NT2/D1 (cell line): ENCODE measurements at places on chromosomes 12 and 14.

GRCh38 chr12:130669205-130669557 lies 46.9 kb downstream of the RIMBP2 start:
- DNase-seq = no peak

- no peak for DNase-seq
Measured at GRCh38 chr14:65251213-65251612, 148.9 kb upstream of the MAX start.

DNA sequence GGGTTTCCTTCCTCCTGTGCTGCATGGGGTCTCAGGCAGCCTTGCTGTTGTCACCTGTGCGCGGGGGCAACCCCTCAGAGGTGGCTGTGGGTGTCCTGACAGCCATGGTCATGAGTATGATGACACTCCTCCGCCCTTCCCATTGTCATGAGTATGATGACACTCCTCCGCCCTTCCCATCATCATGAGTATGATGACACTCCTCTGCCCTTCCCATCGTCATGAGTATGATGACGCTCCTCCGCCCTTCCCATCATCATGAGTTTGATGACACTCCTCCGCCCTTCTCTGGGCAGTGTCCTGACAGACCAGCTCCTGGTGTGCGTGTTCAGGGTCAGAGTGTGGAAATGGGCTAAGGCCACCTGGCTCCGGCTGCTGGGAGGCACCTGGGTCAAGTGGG lies 40.0 kb downstream of the FBRSL1 start:
- DNase-seq = no peak

DNA sequence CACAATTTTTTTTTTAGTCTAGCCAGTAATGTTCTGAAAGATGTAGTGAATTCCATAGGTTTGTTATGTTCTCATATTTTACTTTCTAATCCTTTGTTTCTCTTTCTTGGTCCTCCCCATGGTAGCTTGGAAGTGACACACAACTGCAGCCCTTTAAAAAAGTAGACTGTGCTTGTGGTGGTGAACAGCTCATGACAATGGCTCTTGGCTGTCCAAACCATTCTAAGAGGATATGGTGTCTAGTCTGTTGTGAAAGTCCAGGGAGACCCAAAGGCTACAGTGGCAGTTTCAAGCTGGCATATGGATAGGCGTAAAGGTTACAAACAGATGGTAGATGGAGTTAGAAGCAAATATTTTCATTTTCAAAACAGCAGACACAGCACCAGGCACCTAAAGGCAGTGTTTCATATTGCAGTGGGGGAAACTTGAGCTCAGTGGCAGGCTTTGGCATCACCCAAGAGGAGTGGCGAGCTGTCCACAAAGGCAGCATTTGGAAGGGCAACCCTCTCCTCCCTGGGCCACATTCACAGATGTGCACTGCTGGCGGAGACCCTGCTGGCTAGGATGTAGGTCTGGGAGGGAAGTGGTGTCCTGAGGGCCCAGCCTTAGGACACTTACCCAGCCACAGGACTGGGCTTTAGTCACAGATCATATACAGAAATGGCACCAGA lies 102.1 kb downstream of the DYRK2 start:
- no peak for DNase-seq

- DNase-seq = no peak
Measured at GRCh38 chr14:102751088-102751487, 26.2 kb upstream of the TRAF3 start.

DNA sequence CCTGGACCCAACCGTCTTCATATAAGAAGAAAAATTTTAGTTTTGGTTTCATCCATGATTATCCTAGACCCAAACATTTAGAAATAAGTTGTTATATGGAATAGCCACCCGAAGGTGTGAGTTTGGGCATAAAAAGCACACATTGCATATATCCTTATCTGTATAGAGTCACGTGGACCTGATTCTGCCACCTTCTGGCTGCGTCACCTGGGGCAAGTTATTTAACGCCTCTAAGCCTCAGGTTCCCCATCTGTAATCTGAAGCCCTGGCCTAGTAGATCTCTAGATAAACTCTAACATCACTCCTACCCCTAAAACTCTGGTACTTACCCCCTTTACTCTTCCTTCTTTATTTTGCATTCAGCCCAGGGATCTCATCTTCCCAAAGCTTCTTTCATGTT lies 14.3 kb upstream of the KRT5 start:
- DNase-seq = no peak

- DNase-seq = no peak
Measured at GRCh38 chr14:71021347-71022011, 114.2 kb downstream of the PCNX1 start.

DNA sequence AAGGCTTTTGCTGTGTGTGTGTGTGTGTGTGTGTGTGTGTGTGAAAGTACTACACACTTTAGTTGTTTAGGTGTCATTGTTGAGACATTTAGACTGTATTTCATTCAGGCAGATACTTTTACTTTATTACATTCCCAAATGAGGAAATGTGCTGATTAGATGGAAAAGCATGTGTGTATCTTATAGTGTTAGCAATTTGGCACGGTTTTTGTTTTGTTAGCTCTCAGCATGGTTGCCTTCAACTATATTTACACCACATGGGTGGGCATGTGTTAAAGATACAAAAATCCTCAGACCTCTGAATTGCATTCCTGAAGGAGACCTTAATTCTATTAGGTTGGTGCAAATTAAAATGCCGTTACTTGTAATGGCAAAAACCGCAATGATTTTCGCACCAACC lies 879.5 kb downstream of the DIO2 start:
- DNase-seq = no peak

DNA sequence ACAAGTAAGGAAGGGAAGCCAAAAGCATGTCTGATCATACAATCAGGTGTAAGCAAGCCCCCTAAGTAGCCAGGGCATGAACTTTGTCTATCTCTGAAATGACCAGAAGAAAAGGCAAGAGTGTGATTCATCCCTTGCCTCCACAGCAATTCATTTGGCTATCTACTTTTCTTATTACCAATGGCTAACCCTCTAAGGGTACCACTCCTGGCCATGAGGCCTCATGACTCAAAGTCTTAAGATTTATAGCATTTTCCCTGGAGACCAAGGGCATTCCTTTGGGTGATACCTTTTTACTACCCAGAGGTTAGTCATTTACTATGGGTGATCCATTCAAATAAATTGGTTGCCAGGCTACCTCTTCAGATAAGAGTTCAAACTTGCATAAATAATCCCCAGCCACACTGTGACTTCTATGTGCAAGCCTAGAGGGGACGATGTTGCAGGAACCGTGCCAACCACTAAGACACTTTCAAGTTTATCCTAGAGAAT lies 1.5 kb upstream of the LGALS3 start:
- DNase-seq = no peak

GRCh38 chr12:78866518-78866917 lies 1.9 kb downstream of the SYT1 start:
- DNase-seq = no peak

GRCh38 chr12:66627270-66627987 lies 51.4 kb downstream of the GRIP1 start:
- DNase-seq = no peak

DNA sequence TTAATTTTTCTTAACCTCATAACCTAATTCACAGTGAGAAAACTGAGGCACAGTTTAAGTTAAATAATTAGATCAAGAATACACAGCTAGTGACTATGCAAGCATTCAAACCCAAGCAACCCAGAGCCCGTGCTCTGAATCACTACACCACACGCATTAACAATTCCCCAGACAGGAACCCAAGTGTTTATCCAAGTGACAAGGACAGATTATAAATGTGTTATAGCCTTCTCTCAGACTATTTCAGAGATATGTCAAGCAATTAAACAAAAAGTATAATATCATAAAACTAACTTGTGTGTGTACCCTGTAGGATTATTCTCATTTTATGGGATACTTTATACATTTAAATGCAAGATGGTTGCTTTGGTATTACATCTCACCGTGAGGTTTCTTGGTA lies 43.8 kb downstream of the MED13L start:
- no peak for DNase-seq

DNA sequence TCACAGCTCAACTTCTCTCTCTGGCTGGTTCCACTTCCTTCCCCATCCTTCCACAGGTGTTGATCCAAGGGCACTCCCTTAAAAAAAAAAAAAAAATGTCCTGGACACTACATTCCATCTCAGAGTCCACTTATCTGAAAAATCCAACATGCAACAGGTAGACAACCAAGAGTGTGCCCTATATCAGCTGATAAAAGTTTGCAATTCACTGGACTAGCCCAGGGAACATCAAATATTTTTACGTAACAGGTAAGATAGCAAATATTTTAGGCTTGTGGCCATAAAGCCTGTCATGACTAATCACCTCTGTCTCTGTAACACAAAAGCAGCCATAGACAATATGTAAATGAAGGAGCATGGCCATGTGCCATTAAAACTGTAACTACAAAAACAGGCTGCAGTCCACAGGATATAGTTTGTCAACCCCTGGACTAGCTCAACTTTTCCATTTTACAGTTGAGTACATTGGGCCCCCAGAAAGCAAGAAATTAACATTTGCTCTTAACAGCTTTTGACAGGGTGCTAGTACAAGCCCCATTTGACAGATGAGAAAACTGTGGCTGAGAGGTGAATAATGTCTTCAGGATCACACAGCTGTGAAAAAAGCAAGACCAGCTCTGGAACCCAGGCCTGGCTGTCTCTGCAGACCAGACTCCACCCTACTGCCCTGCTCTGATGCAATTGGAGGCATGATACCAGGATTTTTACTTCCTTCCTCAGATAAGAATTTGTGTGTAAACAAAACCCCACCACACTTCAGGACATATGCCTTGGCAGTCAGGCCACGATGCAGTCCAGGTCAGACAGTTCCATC lies 68.9 kb downstream of the CMKLR1 start:
- no peak for DNase-seq

DNA sequence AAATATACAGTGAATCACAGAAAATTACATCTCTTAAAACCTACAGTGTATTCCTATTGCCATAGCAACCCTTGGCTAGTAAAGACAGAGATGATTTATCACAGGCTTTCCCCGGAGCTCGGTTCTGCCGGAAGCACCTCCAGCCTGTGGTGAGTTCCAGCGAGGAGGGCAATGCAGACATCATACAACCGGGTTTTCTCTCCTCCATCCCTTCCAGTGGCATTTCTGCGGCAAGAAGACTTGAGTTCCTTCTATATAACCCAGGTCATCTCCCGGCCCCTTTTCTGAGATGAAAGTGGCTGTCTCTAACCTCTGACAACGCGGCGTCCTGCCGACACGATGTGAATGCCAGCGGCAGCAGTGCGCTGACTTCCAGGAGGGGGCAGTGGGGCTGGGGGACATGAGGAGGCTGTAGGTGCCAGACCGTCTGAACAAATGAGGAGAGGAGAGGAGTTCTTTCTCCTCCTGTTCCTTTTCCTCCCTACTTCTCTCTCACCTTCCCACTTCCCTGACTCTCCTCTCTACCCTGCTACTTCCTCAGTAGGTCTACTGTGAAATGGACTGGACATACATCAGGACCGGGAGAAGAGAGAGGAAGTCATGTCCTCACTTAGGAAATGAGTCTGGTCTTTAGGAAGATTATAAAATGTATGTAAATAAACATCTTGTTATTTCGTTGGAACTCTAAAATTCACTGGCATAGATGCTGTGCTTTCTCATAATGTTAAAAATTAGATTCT lies 68.6 kb upstream of the MAX start:
- DNase-seq = no peak
